ENCODE measurements at places on chromosomes 13 and 19.

- no peak for DNase-seq
Observed at GRCh38 chr13:96203471-96203870, 113.6 kb downstream of the HS6ST3 start.

DNA sequence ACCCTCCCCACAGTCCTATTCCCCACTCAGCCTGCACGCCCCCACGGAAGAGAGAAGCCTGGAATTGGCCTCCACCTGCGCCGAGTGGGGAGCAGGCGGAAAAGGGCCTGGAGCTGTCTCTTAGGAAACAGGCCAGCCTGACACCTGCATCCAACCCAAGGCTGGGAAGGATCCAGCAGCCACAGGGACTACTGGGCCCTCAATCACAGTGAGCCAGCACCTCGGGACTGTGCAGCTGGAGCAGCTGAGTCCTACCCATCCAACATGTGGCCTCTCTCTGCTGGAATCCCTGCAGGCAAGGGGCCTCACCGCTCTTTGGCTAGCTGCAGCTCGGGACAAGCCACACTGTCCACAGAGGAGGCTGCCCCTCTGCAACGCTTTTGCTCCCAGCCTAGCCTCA lies 8.3 kb upstream of the EPHX3 start:
- no peak for DNase-seq

- no peak for DNase-seq
Observed at GRCh38 chr19:40718774-40719391, 2.0 kb downstream of the ITPKC start.

GRCh38 chr13:98533912-98534311 lies 43.0 kb downstream of the STK24 start:
- no peak for DNase-seq

DNA sequence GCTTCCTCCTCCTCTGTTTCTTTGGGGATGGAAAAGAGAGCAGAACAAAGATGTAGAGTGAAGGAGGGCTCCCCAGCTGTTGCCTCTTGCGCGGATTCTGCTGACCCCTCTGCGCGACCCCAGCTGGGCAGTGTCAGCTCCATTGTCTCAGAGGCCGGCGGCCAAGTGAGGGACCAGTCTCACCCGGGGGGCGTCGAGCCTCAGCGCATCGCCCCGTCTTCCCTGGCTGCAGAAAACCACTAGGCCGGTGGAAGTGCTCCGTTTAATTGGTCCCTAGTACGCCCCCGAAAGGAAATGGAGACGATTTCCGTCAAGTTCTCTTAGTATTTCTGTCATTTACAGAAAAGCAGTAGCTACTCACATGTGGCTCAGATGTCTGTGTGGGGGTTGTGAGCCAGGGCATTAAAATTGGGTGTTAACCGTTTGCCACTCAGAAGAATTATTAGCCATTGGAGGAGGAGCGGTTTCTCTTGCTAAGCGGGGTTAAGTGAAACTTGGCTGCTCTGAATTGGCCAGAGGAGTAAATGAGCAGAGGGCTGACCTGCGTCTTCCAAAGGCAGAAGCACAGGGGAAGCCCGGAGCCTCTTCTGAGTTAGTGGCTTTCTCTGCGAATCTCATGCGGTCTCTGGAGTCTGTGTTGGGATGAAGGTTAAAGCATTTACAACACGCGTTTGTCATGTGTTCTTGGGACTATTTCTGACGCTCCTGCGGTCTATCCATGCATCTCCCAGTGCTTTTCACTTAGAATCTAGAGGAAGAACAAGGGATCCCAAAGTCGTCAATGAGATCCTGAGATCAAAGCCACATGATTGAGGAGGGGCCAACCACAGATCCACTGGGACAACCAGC lies 132.8 kb upstream of the MYO16 start:
- no peak for DNase-seq

- DNase-seq: no peak
Observed at GRCh38 chr13:69485991-69486592, 621.5 kb upstream of the ATXN8OS start.

GRCh38 chr13:39935155-39935554 lies 279.7 kb downstream of the COG6 start:
- DNase-seq: no peak

DNA sequence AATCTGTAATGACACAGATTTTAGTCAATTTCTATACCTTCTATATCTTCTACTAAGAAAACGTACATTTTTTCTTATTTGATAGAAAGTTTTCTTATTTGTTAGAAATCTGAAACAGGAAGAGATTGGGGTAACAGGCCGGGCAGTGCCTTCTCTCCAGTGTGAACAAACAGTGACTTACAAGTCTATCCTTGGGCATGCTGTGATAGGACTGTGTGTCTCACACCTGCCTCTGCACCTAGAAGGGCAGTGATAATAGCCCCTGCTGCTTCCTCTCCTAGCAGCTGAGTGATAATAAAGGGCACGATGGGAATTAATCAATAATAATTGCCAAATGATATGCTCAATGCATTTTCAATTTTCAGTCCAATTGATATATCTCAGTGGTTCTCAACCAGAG lies 1.4 kb downstream of the TMEM272 start:
- DNase-seq: no peak

DNA sequence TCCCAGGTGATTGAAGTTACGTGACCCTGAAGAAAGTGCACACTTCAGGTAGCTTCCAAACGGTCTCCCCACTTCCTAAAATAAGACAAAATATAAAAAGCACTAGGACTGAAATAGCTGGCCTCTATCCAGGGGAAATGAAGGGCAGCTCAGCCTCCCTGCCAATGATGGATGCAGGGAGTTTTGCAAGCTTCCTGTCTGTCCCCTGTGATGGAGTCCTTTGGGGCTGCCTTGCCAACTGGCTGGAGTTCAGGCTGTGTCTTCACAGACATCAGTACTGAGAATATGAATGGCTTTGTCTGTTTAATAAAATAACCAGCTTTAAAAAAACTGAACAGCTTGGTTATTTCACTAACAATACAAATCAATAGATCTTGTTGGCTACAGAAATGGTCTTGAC lies 101.4 kb upstream of the GPR12 start:
- no peak for DNase-seq

DNA sequence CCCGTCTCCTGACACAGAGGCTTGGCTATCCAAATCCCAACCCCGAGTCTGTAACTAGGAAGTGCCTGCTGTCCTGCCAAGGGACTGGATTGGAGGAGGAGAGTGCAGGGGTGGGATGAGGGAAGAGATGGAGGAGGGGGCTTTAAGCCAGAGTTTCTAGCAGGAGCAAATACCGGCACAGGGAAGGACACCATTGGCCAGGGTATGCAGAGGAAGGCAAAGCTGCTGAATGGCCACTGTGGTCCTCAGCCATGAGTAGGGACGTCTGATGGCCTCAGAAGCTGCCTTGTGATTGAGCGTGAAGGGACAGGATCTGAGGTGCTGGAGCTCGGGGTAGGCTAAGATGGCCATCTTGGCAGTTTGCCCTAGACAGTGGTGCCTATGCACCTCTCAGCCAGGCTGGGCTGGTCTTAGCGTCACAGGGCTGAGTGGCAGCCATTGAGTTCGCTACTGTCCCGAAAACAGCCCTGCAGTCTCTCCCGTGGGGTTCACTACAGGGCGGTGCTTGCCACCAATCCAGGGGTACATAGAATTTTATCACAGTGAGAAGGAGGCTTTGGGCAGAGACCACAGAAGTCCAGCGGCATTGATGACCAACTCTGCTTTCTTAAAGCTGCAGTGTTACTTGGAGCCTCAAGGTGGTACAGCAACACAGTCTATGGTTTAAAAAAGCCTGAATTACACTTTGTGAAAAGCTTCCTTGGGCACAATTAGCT lies 61.8 kb downstream of the AKAP11 start:
- peak; percentile 17 for DNase-seq

DNA sequence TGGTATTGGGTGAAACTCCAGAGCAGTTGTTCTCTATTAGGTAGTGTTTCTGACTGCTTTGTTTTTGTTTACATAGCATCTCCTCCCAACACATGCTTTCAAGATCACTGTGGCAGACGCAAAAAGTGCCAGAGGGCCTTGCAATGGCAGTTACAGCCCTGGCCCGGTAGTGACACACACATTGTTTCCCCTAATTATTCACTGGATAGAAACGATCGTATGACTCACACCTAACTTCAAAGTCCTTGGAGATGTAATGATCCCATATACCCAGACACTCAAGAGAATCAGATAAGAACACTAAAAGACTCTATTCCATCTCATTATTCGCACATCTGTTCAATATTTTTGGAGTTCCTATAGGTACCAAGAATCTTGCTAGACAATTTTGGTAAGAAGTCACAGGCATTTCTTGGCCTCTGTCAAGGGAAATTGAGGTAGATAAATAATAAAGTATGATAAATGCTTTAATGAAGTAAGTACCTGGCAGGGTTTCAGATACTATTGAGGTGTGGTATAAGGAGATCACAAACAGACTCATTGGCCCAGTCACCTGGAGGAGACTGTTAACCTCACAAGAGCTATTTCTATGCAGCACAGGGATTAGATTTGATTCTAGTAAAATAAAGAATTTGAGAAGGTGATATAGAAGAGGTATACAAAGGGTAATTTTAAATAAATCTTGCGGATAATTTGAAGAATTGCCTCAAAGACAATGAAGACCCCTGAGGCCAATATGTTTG lies 485.3 kb downstream of the SLITRK6 start:
- no peak for DNase-seq
